ENCODE measurements at places on chromosomes 16 and 17. TPM values are rescaled to one million over a fixed set of nuclear protein-coding genes. Genes with fewer than 3 reads are reported as not detected.

Gene ABCC11
- total RNA-seq = 0.15 TPM

DNA sequence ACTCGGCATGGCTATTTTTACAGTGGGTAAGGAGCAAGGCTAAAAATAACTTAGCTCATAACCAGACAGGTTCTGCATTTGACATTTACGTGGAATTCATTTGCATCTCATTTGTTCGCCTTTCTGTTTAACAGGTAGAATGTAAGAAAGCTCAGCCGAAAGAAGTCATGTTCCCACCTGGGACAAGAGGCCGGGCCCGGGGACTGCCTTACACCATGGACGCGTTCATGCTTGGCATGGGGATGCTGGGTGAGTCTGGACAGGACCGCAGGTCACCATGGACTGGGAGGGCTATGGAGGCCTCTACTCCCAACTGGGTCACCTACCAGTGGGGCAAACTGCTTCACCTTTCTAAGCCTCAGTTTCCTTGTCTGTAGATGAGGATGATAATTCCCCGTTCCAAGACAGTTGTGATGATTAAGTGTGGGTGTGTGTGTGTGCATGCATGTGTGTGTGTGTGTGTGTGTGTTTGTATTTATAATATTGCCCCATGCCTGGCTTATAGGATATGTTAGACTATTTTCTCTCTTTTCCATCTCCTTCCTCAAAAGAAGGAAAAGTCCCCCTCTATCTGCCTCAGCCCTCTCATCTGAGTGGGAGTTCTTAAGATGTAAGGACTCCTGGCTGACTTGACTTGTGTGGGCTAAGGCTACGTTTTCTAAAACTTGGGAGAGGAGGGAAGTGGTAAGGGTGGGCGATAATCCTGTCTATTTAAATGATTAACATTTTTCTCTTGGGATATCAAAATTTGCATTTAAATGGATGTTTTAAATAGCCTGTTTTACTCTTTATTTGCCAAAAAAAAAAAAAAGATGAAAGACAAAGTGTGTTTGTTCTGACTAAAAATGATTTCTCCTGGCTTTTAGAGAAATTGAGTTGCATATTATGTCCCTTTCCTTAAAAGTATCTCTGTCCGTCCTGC lies 129.0 kb downstream of the CCDC182 start:
- H3K4me1 ChIP-seq = peaks cover 73% of the 10 kb centered on the region
- peak; percentile 66 for DNase-seq
- H3K27me3 ChIP-seq = no peaks in the 10 kb centered on the region
- peaks cover 11% of the 10 kb centered on the region for H3K36me3 ChIP-seq

DNA sequence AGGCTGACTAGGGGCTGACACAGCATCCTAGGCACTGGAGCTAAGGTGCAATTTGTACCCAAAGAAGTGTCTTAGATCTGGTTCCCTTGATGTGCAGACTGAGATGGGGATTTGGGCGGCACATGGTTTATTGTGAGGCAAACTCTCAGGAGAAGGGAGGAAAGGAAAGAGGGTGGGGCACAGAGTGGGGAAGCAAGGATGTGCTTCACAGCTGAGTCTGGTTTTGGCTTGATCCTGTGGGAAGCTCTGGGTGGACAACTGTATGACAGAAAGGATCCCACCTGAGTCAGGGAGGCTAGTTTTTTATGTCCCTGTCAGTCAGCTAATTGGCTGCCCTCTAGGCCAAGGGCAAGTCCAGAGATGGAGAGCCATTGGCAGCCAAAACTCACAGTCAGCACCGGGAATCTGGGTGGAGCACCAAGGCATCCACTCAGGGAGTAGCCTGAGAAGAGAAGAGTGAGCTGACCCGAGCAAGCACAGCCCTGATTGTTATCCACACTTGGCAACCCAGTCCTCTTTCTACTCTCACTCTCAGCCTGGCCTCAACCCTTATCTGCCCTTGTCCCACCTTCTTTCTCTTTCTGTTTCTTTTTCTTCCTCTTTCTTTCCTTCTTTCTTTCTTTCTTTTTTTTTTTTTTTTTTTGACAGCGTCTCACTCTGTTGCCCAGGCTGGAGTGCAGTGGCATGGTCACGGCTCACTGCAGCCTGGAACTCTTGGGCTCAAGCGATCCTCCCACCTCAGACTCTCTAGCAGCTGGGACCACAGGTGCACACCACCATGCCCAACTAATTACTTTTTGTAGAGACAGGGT lies 12.0 kb downstream of the ARL4D start:
- no peaks in the 10 kb centered on the region for H3K27me3 ChIP-seq
- no peak for DNase-seq

Gene OTOP3
- not detected for total RNA-seq

DNA sequence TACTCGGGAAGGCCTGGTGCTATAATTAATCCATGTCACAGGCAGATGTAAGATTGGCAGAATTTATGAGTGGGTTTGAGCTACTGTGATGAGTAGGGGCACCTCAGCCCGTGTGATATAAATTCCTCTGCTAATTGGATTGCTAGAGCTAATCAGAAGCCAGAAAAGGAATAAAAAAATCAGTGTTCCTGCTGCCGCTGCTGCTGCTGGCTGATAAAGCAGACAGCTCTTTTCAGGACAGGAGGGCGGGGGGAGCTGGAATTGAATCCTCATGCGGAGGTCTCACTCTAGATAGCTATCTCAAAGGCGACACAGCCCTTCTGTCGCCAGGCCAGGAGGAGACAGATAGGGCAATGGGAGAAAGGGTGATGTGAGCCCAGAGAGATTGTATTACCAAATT lies 182.7 kb upstream of the ZFHX3 start:
- no peak overlapping the region for H3K4me3 ChIP-seq
- no peaks in the 10 kb centered on the region for H3K4me1 ChIP-seq
- no peaks in the 10 kb centered on the region for H3K36me3 ChIP-seq

Gene OR2C1
- not detected for total RNA-seq

DNA sequence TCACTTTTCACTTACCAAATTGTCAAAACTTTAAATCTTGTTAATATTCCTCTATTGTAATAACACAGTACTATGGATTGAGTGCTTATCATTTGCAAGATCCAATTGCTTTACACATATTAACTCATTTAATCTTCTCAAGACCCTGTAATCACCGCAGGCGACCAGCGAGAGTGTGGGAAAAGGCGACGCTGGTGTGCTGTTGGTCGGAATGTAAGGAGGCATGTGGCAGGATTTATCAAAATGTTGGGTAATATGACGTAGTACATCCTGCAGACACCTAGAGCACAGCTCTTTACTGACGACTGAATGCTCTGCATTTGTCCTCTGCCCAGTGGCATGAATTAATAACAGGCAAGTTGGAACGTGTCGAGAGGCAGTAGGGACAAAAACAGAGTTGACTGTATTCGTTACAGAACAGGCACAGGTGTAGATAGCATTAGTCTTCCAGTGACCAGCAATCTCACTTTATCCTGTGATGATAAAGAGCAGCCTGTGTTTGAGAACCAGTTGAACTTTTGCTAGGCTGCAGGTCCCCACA lies 80.3 kb downstream of the TNRC6C start:
- no peak overlapping the region for H3K27ac ChIP-seq
- H3K4me3 ChIP-seq = no peak overlapping the region
- no peaks in the 10 kb centered on the region for H3K4me1 ChIP-seq

- no peaks in the 10 kb centered on the region for H3K36me3 ChIP-seq
- H3K27ac ChIP-seq = no peak overlapping the region
- H3K4me3 ChIP-seq = no peak overlapping the region
- no peaks in the 10 kb centered on the region for H3K27me3 ChIP-seq
Observed at GRCh38 chr16:21226749-21227148, 6.8 kb upstream of the ANKS4B start.

Gene TPPP3
- not detected for total RNA-seq

Gene ST6GALNAC2
- not detected for total RNA-seq

GRCh38 chr16:24852281-24852721 lies 6.5 kb downstream of the SLC5A11 start:
- H3K27ac ChIP-seq = no peak overlapping the region
- H3K4me1 ChIP-seq = no peaks in the 10 kb centered on the region
- H3K36me3 ChIP-seq = no peaks in the 10 kb centered on the region
- H3K4me3 ChIP-seq = no peak overlapping the region

GRCh38 chr16:83806036-83806435 lies 1.7 kb upstream of the HSBP1 start:
- DNase-seq = peak; percentile 66
- no peak overlapping the region for H3K4me3 ChIP-seq
- H3K36me3 ChIP-seq = peaks cover 11% of the 10 kb centered on the region
- H3K4me1 ChIP-seq = peaks cover 19% of the 10 kb centered on the region
- H3K27me3 ChIP-seq = no peaks in the 10 kb centered on the region
- H3K27ac ChIP-seq = no peak overlapping the region

Gene AGRP
- total RNA-seq = not detected

DNA sequence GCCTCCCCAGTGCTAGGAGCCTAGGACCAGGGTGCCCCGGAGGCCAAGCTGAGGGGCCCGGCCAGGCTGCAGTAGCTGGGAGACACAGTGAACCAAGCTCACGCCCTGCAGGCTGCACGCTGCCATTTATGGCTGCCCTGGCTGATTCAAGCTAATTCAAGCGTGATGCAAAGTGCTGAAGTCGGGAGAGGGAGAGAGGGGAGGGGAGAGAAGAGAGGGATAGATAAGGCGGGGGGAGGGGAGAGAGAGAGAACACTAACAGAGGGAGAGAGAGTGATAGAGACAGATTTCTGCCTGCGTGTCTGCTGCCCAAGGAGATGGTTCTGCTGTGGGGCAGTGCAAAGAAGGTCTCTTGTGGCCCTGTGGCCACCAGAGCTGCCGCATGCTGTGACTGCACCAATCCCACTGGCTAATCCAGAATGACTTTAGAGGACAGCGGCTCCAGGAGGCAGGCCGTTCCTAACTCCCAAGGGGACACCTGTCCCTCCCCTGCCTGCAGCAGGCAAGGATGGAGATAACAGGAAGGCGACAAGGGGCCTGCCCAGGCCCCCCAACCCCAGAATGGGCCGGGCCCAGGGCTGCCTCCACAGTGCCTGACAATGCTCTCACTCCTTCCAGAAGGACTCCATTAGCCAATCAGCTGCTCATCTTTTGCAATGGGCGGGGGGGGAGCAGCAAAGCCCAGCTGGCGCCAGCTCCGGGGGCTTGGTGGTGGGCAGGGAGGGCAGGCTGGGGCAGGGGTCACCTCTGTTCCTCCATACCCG lies 12.9 kb downstream of the MXRA7 start:
- no peaks in the 10 kb centered on the region for H3K36me3 ChIP-seq
- no peaks in the 10 kb centered on the region for H3K27me3 ChIP-seq
- no peak overlapping the region for H3K27ac ChIP-seq

DNA sequence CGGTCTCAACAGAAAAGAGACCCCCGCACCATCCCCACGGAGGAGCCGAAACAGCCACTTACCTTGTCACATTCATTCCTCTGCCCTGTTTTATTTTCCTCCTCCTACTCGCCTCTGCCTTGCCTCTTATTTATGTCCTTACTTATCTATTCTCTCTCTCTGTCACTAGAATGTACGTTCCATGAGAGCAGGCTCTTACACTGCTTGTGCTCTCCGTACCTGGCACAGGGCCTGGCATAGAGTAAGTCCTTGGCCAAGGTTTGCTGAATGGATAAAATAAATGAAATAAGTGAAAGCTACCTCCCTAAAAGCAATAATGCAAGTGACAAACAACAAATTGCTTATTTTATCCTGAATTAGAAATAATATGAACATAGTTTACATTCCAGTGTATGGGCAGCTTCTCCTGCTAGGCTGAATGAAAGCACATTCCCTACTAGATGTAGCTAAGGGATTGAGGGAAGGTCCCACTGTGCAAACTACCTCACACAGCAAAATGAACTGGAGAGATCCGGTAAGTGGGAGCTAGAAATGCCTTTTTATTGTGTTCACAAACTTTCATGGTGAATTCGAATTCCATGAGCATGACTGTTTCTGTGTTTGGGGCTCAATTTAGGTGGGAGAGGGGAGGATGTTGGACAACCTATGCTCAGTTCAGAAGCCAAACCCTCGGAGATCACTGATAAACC lies 173.1 kb downstream of the PARN start:
- H3K4me3 ChIP-seq = no peak overlapping the region
- H3K27me3 ChIP-seq = no peaks in the 10 kb centered on the region
- H3K27ac ChIP-seq = no peak overlapping the region
- peaks cover 12% of the 10 kb centered on the region for H3K4me1 ChIP-seq
- no peak for DNase-seq

Measured in Karpas-422 (cell line).